ENCODE measurements at places on chromosomes 16 and 17.

DNA sequence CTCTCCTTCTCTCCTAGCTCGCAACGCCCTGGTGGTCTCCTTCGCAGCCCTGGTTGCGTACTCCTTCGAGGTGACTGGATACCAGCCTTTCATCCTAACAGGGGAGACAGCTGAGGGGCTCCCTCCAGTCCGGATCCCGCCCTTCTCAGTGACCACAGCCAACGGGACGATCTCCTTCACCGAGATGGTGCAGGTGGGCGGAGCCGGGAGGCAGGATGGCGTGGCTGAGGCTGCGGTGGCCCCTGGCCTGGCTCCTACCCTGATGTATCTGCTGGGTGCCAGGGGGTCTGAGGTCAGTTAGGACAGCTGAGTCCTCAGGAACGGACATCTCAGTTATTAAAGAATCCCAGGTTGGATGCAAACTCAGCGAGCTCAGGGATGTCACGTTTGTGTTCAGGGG lies 16.7 kb downstream of the SLC26A11 start:
- DNase-seq, result no peak

- DNase-seq, result no peak
Measured at GRCh38 chr16:20905576-20905975, 5.0 kb downstream of the LYRM1 start.

GRCh38 chr17:3213587-3213986 lies 6.1 kb downstream of the OR1A1 start:
- DNase-seq, result no peak

GRCh38 chr17:13640551-13640950 lies 38.8 kb upstream of the HS3ST3A1 start:
- peak; percentile 10 for DNase-seq

DNA sequence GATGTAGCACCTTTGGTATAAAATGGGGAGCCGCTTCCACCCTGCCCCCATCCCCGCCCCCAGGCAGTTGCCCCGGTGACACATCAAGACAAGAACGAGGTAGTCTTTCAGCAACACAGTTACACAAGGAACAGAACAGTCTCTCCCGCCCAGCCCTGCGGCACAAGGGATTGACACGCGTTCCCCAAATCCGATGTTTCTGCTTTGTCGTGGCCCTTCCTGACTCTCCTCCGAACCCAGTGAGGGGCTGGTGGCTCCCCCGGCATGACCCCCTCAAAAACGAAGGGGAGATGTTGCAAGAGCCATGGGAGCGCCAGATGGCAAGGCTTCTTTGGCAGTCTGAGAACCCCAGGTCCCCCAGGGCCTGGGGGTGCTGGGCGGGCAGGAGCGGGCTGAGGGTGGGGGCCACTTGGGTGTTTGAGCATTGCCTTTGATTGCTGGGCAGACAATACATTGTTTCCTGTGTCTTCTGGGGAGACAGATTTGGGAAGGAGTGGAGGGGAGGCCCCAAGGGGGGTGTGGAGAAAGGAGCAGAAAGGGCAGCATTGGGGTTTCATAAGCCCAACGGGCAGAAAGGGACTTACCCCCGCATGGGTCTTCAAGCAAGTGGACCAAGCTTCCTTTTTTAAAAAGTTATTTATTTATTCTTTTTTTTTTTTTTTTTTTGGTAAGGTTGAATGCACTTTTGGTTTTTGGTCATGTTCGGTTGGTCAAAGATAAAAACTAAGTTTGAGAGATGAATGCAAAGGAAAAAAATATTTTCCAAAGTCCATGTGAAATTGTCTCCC lies 16.6 kb downstream of the COL1A1 start:
- DNase-seq, result no peak

- DNase-seq, result no peak
Measured at GRCh38 chr17:77728871-77729270, 229.6 kb upstream of the TNRC6C start.

GRCh38 chr17:7884581-7885366 lies 3.8 kb upstream of the CHD3 start:
- DNase-seq, result no peak

DNA sequence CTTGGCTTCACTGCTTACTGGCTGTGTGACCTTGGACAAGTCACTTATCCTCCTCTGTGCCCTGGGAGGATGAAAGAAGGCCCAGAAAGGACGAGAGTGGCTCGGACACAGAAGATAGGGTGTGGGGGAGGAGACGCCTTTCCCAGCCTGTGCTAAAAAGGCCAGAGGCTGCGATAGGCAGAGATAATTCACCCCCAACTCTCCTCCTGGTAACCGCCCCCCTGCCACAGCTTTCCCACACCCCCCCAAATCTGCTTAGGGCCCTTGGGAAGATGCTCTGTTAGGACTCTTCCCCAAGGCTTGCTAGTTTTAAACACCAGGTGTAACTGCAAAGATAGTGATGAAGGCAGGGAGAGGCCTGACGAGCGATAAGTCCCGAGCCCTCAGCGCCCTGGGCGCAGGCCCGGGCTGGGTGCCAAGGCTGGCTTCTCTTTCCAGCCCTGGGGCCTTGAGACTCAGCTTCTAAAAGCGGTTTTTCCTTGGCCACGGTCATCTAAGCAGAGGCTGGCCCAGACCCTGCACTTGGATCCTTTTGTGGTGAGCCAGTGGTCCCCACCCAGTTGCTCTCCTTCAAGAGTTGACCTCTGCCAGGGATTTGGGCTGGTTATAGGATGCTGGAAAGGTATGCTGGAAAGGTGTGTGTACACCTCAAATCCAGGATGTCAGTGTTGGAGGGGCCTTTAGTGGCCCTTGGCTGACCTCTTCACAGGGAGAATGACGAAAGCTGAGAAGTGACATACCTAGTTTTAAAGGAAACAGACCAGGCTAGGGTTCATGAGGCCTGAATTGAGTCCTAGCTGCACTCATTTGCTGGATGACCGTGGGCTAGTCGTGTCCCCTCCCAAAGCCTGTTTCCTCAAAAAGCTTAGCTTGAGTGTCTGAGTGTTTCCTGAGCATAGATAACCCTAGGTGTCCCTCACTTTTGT lies 3.4 kb upstream of the PPP1R9B start:
- no peak for DNase-seq

DNA sequence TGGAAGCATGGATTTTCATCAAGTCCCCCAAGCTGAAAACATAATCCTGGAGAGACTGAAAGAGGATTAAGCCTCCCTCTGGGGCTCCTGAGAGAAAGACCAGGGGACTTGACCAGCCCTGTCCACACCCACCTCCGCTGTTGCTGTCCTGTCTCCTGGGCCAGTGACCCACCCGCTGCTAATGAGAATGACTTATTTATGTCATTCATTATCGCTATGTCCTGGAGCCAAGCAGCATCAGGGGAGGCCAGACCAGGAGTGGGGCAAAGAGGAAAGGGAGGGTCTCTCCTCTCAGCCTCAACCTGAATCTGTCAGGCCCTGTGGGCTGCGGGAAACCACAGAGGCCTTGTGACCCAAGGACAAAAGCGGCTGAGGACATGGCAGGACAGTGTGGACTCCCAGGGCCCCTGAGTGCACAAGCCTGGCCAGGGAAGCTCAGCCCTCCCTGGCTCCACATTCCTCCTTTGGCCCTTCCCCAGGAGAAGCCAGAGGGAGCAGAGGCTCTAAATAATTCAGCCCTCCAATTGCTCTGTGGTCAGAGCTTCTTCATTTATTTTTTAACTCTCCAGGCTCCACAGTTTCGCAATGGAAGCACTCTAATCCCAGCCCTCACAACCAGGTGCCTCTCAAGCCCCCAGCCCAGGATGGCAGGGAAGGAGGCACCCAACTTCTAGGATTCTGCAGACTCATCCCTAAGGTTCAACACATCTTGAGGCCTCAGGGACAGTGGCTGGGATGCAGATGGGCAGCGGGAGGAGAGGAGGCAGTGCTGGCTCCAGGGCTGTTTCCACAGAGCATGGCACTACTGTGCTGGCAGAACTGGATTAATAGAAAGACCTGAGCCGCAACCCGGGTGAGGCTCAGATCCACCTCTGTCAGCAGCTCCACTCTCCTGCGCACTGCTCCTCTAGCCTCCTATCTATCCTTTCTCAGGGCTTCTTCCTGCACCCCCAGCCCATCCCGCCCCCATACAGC lies 19.1 kb downstream of the CUEDC1 start:
- no peak for DNase-seq

DNA sequence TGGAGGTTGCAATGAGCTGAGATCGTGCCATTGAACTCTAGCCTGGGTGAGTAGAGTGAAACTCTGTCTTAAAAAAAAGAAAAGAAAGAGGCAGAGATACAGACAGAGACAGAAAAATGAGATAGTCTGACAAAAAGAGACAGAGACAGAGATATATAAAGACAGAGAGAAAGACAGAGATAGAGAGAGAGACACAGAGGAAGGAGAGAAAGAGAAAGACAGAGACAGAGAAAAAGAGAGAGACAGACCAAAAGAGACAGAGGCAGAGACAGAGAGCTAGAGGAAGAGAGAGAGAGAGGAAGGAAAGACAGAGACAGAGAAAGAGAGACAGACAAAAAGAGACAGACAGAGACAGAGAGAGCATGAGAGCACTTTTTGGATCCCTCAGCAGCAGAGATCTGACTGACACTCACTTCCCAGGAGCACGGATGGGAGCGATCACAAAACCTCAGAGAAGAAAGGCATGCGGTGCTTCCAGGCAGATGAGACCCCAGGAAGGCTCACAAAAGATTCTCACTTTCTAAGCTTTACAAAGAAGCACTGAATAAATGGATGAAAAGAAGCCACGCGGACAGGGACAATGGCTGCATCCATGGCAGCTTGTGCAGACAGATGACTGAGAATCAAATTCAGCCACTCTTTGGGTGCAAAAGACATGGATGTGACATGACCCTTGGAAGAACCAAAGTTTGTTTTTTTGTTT lies 38.6 kb upstream of the HS3ST2 start:
- DNase-seq, result no peak

- no peak for DNase-seq
Measured at GRCh38 chr17:46143827-46144236, 49.4 kb downstream of the KANSL1 start.

DNA sequence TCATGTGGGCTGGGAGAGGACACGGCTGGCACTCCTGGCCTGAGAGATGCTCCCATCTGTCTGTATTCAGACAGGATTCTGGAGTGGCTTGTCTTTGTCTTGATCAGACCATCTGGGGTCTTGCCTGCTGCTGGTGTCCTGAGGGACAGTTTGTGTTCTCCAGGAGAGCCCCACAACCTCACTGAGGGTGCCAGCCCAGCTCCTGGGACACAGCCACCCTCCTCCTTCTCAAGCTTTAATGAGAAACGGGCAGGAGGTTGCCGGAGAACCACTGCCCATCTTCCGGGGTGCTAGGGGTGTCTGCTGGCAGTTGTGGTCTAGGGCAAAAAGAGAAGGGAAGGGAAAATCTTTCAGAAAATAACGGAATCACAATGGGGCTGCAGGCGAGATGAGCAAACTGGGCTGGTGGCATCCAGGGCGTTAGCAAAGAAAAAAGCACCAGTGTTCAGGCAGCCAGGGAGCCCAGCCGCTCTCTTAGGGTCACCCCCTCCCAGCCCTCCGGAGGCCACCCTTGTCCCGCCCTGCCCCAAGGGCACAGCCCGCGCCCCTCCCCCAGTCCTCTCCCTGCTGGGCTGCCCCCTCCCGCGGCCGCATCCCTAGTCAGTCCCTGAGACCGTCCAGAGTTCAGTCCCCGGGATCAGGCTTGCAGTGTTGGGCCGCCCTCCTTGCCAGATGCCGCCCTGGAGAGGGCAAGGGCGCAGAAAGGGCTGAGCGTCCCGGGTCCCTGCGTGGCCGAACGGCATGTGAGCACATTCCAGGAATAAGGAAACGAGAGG lies 824.7 kb downstream of the KCNJ18 start:
- DNase-seq, result no peak

DNA sequence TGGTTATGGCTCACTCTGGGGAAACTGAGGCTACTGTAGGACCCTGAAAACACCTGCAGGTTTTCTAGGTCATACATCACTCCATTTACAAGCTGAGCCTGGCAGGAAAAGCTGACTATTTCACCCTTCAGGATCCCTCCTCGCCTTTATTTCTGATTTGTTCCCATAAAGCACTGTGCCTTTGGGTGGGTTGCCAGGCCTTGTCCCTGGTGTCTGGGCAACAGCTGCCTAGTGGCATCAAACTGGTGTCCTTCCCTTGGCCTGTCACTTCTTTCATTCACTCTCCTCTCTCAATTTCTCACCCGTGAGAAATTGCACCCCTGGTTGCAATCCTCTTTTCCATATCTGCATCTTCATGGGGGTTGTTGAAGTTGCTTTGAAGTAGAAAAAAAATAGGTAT lies 1.6 kb downstream of the MYL4 start:
- no peak for DNase-seq

DNA sequence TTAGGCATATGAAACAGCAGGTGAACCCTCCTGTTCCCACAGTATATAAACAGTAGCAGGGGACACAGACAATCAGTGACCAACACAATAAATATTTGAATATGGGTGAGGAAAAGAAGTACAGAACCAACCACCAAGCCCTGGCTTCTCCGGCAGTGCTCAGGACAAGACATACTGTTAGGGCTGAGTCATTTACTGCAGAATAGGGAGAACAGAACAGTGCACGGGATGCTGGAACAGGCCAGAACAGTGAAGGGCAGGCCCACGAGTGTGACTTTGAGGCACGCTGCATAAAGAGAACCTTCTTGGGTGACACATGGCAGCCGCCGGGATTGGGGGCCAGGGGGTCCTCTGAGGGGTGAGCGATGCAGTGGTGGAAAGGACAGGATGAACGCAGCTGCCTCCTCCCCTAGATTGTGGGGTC lies 160.4 kb downstream of the CMIP start:
- no peak for DNase-seq

- no peak for DNase-seq
Measured at GRCh38 chr17:18976201-18976600, 24.2 kb downstream of the SLC5A10 start.

- no peak for DNase-seq
Measured at GRCh38 chr17:72719578-72720493, 372.7 kb downstream of the SLC39A11 start.

- no peak for DNase-seq
Measured at GRCh38 chr17:41428591-41429291, 4.4 kb upstream of the KRT37 start.

GRCh38 chr17:8611619-8612298 lies 18.8 kb downstream of the MYH10 start:
- no peak for DNase-seq

GRCh38 chr17:71883845-71884244 lies 237.0 kb upstream of the SOX9 start:
- DNase-seq, result no peak

DNA sequence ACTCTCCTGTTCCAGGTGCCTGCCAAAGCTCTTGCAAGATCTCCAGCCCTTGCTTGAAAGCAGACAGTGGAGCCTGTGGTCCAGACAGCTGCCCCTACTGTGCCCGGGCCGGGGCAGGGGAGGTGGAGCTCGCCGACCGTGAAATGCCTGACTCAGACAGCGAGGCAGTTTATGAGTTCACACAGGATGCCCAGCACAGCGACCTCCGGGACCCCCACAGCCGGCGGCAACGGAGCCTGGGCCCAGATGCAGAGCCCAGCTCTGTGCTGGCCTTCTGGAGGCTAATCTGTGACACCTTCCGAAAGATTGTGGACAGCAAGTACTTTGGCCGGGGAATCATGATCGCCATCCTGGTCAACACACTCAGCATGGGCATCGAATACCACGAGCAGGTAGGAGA lies 17.7 kb downstream of the CACNA1G start:
- DNase-seq, result no peak
